H54 (cell line): ENCODE measurements at places on chromosomes 2 and 18.

DNA sequence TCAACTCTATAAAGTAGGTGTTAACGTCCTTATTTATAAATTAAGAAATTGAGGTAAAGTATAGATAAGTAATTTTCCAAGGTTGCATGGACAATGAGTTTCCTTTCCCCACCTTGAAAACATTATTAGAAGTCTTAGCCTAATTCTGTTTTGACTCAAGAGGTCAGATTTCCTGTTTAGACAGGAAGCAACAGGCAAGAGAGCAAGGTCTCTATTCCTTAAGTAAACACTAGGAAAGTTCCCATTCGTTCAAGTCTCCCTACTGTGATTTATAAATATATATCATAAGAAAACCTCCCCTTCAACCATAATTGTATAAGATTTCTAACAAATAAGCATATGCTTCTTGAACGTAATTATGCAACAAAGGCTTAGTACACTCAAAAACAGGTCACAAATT, 40.3 kb downstream of the CLASP1 start:
- no peak for DNase-seq

DNA sequence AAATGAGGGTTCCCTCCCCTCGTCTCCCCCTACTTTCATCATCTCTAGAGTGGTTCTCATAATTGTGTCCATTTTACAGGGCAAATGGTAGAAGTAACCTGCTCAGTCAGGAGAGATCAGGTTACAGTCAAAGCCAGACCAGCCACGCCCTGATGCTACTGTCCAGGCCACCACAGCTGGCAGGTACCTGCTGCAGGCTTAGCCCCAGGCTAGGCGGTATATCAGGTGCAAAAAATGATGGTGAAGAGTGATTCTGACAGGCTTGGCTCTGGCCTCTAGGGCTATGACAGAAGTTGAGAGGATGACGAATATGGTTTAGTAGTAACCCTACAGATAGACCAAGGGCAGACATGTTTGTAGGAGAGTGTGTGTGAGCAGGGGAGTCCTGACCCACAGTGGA, 67.1 kb downstream of the HAUS1 start:
- no peak for DNase-seq

DNA sequence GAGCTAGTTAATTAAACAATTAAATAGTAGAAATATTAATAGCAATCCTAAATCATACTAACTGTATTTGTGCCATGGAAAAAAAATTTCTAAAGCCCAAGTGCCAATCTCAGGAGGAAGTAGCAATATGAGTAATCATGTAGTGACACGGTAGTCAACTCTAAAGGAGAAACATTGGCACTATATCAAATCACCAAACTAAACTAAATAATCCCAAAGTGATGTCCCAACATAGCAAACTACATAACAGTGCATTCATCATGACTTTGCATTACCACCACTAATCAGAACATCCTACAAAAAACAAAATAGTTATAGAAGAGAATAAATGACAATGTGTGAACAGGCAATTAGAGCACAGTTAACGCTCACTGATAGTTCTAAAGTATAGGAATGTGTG, 195.1 kb downstream of the EXOC6B start:
- DNase-seq = no peak

DNA sequence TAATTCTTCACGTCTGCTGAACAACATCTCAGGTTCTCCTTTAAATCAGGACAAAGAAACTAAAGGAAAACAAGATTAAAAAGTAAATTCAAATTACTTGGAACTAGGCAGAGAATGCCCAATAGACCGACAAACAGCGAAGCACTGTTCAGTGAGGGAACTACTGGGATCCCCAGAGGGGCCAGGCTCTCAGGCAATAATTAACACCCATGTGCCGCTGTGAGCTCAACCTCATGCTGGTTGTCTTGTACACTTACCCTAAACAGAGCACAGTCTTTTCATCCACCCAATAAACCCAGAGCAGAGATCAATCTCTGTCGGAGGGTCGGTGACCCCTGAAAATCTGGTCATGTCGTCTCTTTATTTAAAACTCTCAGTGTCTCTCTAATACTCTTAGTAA, 229.9 kb upstream of the CRIM1 start:
- no peak for DNase-seq

- no peak for DNase-seq
Observed at GRCh38 chr2:49914281-49914680, 760.0 kb upstream of the FSHR start.

DNA sequence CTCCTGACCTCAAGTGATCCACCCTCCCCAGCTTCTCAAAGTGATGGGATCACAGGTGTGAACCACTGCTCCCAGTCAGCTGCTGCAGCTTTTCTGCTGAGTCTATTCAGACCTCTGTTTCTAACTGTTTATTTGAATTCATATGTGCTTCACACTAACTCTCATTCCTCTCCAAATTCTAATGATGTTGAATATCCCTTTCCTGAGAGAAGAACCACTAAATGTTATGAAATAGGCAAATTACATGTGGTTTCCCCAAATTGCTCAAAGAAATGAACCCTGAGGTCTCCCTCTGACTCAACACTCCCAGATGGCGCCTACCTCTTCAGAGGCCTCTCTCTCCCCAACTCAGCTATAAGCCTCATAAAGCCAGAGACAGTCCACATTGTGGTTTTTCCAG, 98.6 kb downstream of the IRS1 start:
- DNase-seq = no peak

DNA sequence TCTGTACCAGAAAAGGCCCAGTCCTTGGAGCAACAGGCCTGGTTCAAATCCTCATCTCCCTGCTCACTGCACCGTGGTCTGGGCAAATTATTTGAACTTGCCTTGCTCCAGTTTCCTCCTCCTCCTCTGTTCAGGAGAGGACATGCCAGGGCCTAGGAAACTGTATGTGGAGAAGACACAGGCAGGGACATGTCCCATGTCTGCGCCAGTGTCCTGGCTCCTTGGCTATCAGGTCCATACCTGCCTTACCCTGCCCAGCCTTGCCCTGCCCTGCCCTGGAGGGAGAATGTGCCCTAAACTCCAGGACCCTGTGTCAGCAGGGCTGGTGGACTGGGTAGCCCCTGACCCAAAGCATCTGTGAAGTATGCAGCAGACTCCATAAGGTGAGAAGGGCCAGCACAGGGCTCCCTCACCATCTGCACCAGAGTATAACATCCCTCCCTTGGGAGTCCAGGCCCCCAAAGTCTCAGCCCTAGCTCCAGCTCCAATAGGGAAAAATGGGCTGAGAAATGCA, 165.3 kb downstream of the GALNT1 start:
- no peak for DNase-seq

GRCh38 chr2:50645346-50645745, 386.6 kb downstream of the NRXN1 start:
- DNase-seq = no peak

DNA sequence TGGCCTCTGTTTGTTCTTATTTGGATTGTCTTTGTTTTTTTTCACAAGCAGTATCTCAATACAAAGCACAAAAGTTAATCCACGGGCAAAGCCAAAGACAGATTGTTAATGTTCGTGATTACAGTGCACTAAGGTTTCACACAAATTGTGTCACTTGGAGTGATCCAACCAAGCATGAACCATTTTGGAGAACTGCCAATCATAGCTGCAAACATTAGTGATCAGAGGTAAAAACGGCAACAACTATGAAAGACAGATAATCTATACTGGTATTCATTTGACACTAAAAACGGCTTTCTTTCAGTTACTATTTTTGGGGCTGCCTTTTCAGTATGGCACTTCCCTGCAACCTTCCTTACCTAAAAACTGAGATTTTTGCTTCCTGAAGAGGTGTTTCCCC, 213.1 kb upstream of the GULP1 start:
- no peak for DNase-seq

GRCh38 chr2:101120124-101120996, 30.8 kb downstream of the TBC1D8 start:
- DNase-seq = no peak

DNA sequence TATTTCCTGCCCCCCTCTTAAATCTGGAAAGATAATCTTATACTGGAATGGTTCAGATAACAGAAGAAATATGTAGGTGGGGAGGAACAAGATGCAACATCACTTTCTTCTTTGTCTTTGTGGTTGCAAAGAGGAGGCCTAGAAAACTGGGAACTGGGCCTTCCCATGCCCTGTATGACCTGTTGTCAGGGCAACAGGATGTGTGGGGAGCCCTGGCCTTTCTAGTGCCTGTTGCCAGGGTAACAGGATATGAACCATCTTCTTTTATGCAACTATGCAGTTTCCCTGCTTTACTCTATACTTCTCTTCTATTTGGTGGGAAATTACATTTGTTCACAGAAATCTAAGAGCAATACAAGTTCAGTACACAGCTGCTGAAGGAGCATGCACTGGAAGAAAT, 79.8 kb upstream of the PDE1A start:
- DNase-seq = no peak

DNA sequence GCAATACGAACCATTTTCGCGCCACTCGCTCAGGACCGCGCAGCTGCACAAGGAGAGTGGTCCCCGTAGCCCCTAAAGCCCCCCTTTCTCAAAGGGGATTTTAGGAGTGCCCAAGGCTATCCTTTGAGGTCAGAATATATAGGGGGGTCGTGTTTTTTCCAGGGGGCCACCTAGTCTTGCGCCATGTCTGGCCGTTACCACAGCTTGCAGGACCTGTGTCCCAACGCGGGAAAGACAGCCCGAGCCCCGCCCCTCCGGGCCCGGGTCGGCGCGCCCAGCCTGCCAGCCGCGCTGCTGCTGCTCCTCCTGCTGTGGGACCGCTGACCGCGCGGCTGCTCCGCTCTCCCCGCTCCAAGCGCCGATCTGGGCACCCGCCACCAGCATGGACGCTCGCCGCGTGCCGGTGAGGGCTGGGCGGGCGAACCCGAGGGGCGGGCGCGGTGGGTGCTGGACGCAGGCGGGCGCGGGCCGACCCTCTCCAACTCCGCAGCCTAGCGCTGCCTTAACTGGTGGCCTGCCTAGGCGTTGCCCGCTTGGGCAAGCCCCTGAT, at the start of gene CDCA7:
Gene CDCA7 (plus strand): TSS at position 291 of the 550 bp plus-strand sequence. CDS start 92 bp downstream, at position 383.
- DNase-seq = peak; percentile 77

DNA sequence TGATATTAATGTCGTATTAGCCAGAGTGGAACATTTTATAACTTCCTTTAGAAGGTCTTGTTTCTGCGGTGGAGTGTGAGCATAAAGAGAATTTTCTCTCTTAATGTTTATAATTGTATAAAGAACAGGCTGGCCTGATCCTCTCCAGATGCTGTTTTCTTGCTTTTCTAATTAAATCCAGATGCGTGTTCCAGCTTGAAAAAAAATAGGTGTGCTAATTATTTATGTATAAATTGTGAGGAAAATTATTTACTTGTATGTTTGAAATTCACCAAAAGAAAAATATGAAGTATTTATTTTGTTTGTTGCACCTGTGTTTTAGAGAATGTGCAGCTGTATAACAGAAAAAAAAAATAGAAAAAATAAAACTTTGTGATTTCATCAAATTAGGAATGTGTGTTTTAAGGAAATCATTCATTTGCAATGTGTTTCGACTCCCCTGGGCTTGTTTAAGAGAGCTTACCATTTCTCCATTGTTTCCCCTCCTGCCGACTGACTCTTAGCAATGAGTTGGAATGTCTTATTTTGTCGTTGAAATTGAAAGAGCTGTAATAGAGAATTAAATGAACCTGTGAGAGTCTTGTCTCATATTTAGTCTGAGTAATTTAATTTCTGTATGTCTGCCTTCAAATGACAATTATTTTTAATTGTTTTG, 220.1 kb upstream of the NXPH2 start:
- no peak for DNase-seq

DNA sequence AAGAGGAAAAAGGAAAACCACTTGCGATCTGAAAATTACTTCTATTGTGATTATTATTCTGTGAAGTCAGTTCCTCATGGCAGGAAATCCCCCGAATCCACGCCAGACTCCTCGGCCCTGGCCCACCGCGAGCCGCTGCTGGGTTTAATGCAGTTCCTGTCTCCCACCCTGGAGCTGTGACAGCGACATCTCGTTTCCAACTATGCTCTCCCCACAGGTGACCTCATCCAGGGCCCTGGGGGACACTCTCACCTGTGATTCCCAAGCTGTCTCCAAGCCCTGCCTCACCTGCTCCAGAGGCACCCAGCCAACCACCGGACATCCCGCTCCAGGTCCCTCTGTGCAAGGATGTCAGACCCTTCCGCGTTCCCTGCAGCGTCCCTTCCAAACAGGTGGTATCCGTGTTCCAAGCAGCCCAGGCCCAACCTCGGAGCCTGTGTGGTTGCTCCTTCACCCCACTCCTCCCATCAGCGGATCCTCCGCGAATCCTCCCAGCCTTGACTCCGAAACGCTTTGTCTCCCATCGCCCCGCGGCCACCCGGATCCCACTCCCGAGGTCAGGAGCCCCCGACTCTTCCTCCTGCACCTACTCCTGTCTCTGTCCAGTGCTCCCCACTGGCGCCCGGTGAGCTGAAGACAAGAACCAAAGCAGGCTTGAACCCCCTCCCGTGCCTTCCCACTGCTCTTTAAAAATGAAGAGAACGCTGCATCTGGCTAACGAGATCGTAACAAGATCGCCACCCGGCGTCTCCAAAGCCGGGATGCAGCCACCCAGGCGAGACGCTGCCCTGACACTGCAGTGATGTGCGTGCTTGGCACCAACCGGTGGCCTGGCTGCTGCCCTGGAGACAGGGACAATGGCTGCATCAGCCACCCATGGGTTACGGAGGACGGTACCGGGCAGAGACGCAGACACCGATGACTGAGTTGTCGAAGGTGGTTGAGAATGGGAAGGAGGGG, 96.5 kb downstream of the NDUFA10 start:
- DNase-seq = no peak

DNA sequence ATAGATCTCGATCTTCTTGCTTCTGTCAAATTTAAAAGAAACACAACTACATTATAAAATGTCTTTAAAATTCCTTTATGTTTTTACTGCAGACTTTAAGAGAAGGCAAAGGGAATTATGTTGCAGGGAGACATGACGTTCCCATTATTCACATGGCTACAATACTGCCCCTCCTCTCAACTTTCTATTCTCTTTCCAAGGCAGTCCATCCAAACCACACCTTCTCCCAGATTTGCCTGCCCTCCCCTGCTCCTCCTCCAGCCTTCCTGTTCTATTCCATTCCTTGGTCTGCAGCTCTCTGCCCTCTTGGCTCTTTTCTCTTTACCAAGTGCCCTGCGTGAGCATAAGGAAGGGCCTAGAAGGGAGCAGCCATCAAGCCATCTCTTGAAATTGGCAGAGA, 61.3 kb downstream of the NABP1 start:
- DNase-seq = no peak

DNA sequence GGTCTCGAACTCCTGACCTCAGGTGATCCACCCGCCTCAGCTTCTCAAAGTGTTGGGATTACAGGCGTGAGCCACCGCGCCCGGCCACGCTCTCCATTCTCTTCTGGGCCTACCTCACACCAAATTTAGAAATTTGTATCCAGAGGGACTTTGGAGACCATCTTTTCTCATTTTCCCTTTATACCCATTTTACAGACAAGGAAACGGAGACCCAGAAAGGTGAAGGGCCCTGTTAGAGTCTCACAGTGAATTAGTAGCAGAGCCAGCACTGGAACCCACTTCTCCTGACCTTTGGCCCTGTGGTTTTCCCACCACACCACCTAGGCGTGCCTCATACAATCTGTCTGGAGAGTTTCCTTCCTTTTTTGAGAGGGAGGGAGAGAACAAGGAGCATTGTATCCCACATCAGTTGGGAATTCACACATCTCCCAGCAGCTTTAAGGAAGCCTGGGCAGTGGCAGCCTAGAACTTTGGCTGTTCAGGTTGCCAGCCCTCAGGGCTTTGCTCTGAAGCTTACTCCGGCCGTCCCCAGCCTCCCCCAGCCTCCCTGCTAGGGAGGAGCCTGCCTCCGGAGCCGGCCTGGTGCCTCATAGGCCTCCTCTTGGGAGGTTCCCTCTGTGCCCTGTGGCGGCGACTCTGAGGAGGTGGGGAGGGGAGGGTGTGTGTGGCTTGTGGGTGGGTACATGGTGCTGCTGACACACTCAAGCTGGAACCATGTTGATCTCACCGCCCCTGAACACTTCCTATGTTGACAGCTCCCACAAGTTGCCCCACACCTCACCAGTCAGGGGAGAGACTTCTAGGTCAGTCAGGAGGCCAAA, 13.8 kb downstream of the FOSL2 start:
- DNase-seq = peak; percentile 54
